Muscle of back (tissue), 13 donors: ENCODE measurements at places on chromosomes 11 and 22. TPM values are rescaled to one million over a fixed set of nuclear protein-coding genes. Genes with fewer than 3 reads are reported as not detected.

DNA sequence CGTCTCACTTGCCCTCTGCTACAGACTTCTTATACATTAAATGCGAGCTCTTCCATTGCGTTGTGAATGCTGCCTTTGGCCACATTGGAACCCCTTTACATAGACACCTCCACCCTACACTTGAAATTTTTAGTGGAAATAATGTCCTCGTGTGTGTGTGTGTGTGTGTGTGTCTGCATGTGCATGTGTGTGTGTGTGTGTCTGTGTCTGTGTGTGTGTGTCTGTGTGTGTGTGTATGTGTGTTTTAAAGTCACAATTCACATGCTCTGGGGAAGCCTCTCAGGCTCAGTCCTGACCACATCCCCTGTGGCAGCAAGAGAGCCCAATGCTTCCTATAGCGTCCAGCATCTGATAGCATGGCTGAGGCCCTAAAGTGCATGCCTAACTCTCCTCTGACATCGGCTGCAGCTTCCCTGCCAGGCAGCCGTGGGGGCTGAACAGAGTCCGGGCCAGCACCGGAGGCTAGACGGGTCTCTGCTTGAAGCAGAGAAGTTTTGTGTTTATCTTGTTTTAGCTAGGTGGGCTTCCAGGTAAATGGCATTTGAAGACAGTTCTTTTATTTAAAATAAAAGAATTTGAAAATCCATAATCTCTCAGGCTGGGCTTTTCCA lies 64.5 kb upstream of the EMID1 start:
- no peak for DNase-seq

DNA sequence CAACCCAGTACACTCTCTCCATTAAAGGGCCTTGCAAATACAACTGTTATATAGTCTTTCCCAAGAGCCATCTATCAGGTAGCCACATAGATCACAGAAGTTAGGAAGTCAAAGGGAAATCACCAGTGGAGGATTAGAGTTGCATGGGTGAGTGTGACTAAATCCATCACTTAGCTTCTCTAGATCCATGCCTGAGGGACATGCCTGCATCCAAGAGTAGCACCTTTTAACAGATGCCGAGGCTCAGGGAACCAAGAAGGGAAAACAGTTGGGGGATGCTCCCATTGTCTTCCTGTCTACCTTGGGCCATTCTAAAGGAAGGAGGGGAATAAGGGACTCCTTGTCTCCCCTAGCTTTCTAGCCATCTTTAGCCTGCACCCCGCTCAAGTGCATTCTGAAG lies 77.9 kb downstream of the XRRA1 start:
- DNase-seq: no peak

UPB1 gene
- polyA plus RNA-seq: 0.53 TPM

MS4A7 gene
- polyA plus RNA-seq: 10.8 TPM

OR52N4 gene
- polyA plus RNA-seq: 0.18 TPM
